Fibroblast of skin of back (primary cell): ENCODE measurements at places on chromosomes 1 and 21.

GRCh38 chr21:45316871-45317397 lies 29.2 kb upstream of the POFUT2 start:
- no peak for DNase-seq

GRCh38 chr1:189609167-189609566 lies 868.5 kb downstream of the BRINP3 start:
- no peak for DNase-seq

DNA sequence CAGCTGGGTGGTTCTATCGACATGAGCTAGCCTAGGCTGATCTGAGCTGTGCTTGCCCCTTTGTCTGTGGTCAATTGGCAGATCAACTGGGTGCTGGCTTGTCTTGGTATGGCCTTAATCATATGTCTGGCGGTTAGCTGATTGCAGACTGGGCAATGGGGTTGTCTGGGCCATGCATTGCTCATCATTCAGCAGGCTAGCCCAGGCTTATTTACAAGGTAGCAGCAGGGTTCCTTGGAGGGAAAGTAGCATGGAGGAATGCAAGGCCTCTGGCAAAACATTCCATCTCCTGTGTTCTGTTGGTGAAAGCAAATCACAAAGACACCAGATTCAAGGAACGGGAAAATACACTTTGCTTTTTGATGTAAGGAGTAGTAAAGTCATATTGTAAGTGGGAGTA lies 84.0 kb upstream of the IVNS1ABP start:
- peak; percentile 90 for DNase-seq

DNA sequence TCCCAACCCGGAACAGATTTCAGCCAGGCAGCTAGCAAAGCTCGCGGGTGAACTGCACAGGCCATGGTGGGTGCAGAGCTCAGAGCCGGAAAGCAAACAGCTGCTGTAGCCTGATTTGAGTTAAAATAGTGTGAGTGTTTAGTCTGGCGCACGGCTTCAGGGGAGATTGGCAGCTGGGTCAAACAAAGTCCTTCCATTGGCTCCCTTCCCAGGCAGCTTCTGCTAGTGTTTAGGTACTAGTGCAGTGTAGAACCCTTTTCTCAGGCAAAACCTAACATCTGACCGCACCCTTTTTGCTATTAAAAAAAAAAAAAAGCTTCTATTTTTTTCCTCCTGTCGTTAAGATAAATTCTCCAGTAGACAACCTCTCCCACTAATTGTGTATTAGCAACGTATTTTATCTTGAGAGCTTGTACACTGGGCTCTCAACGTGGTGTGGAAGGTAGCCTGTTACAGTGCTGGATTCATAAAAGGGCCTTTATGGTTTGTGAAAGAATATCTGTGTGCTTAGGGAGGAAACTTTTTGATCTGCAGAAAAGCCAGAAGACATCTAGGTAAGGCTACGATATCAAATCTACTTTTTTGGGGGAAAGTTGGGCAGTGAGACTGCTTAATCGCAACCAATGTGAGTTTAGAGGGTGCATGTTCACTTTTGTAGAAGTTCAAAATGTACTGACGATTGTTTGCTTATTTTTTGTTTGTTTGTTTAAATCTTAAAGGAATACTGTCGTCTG lies 689.6 kb downstream of the USP25 start:
- peak; percentile 59 for DNase-seq

DNA sequence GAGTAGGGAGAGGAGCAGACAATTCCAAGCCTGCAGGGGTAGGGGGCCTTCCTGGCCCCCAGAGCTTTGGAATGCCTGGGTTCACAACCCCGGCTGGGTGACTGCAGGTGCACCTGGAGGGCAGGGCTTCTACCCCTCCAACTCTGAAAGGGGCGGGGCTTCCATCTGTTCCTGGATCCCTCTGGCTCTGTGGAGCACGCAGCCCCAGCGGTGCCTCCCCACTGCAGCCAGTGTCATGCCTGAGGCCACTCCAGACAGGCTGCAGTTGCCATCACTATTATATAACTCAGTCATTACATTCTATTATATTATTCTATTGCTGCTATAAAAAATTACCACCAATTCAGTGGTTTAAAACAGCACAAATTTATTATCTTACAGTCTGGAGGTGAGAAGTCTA lies 12.5 kb upstream of the FNBP1L start:
- DNase-seq, result no peak

GRCh38 chr21:24823247-24823646 lies 784.0 kb downstream of the MRPL39 start:
- no peak for DNase-seq

- peak; percentile 43 for DNase-seq
Observed at GRCh38 chr1:21152423-21153100, 24.1 kb downstream of the EIF4G3 start.

GRCh38 chr1:170133766-170134495 lies 11.8 kb upstream of the NTMT2 start:
- DNase-seq, result no peak

GRCh38 chr1:212161231-212161781 lies 123.9 kb upstream of the PPP2R5A start:
- DNase-seq, result peak; percentile 90

- DNase-seq, result peak; percentile 55
Observed at GRCh38 chr1:162319493-162320175, 57.0 kb downstream of the SPATA46 start.

GRCh38 chr1:24899581-24900485 lies 30.2 kb downstream of the RUNX3 start:
- no peak for DNase-seq

DNA sequence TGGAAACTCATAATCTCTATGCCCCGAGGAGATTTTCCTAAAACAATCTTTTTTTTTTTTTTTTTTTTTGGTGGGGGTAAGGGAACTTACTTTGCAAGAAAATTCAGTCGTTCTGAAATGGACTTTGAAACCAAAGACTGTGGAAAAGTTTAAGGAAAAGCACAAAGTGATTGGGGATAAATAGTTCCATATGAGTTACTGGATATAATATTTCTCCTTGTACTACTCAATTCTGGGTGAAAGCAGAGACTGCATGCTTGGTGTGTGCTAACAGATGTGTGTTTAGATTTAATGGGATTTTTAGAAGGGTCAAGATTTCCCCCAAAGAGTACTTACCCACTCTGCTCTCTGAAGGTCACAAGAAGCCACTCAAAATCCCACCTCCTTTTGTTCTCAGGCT lies 204.9 kb upstream of the USP24 start:
- no peak for DNase-seq
